ENCODE measurements at places on chromosomes 16 and 17. TPM values are rescaled to one million over a fixed set of nuclear protein-coding genes. Genes with fewer than 3 reads are reported as not detected.

The AANAT gene
- not detected for total RNA-seq

The KRT17 gene
- 2.8 TPM for total RNA-seq

The IKZF3 gene
- total RNA-seq = not detected

The SLC4A1 gene
- total RNA-seq = not detected

The TAT gene
- not detected for total RNA-seq

The MYH3 gene
- total RNA-seq = 1.2 TPM

The KRT36 gene
- total RNA-seq = not detected

The NOG gene
- total RNA-seq = 0.42 TPM

The MLYCD gene
- 3.4 TPM for total RNA-seq

The CHD3 gene
- 108 TPM for total RNA-seq

The NOL3 gene
- total RNA-seq = 22.9 TPM

The WSB1 gene
- total RNA-seq = 308 TPM

The KCNJ12 gene
- 1.5 TPM for total RNA-seq

The SSTR5 gene
- total RNA-seq = not detected

The ZFPM1 gene
- 3.9 TPM for total RNA-seq

The CCDC144A gene
- total RNA-seq = 9.2 TPM

The EME1 gene
- 0.59 TPM for total RNA-seq

The RPRML gene
- not detected for total RNA-seq

The KRT40 gene
- not detected for total RNA-seq

The KRT9 gene
- not detected for total RNA-seq

The ACSM2A gene
- total RNA-seq = not detected

The SLC5A11 gene
- total RNA-seq = not detected

The GRIN2C gene
- 0.18 TPM for total RNA-seq

The ZNF423 gene
- total RNA-seq = under 0.01 TPM

The MC1R gene
- total RNA-seq = 7.4 TPM

The ATP6V0C gene
- total RNA-seq = 15.1 TPM

The ADGRG3 gene
- not detected for total RNA-seq

The GGT6 gene
- not detected for total RNA-seq

The GLIS2 gene
- 5.3 TPM for total RNA-seq

The CRHR1 gene
- not detected for total RNA-seq

The TMC8 gene
- not detected for total RNA-seq

The CD300E gene
- total RNA-seq = not detected

The SOX8 gene
- total RNA-seq = under 0.01 TPM

The SCPEP1 gene
- total RNA-seq = 76.2 TPM

The IGSF6 gene
- not detected for total RNA-seq

The SYNGR3 gene
- 3.6 TPM for total RNA-seq

Data from smooth muscle cell of the umbilical artery (primary cell).